ENCODE measurements at places on chromosomes 5 and 9.

- DNase-seq: no peak
Observed at GRCh38 chr9:136419092-136419420, 8.6 kb downstream of the PMPCA start.

GRCh38 chr5:103890313-103890712 lies 327.7 kb upstream of the NUDT12 start:
- DNase-seq: no peak

DNA sequence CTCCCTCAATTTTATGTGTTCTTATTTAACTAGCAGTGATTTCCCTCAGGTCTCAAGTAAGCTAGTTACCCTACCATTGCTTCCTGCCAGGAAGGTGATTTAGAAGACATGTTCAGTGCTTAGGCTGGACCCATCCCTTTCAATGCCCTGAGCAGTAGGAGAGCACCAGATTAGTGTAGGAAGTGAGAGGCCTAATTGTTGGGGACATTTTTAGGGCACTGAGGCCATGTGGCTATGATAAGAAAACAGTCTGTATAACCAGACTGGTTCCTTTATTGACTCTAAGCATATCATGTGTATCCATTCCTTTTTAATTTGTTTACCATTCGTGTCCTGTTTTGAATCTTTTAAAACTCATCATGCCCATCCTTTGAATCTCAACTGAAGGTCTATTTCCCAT lies 312.3 kb upstream of the PRR16 start:
- no peak for DNase-seq

DNA sequence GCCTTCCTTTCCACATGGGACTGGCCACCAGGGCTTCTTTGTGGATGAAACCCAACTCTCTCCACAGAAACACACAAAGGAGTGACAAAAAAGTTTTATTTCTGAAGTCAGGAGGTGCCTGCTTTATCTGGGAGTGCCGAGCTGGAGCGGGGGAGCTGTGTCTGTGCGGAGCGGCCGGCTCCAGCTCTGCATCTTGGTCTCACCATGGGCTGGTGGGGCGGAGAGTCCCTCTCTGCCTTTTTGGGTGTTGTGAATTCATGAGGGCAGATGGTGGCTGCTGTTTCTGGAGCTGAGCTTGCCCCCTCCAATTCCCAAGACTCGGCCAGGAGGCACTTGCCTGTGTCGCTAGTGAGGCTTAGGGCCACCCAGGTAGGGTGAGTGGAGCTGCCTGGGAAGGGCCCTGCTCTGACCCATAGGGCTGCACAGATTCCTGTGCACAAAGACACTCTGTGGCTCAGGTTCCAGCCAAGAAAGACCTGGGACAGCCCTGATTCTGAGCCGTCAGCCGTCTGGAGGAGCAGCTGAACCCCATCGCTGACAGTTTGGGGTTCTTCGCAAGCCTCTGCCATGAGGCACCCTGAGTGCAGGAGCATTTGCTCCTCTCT lies 1.4 kb downstream of the DBH start:
- DNase-seq: no peak

GRCh38 chr9:33291901-33292300 lies 1.6 kb downstream of the NFX1 start:
- no peak for DNase-seq

DNA sequence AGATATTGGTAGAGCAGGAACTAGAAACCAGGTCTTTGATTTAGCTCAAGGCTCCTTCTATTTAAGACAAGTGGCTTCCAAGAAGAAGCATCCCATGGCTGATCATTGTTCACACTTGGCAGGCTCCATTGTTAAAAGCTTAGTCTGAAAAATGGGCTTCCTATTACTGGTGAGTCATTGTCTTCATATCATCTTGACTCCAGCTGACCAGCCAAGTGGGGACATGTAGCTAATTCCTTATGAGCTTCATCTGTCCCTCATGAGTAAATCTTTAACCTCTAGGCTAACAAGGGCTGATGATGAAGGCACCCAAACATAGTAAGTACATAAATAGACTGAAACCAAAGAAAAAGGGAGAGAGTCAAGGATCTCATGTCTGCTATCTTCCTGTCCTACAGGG lies 530.3 kb upstream of the KLF4 start:
- no peak for DNase-seq

GRCh38 chr5:77182367-77182766 lies 28.1 kb upstream of the PDE8B start:
- DNase-seq: no peak

- DNase-seq: no peak
Observed at GRCh38 chr5:21051945-21052344, 1063.9 kb upstream of the CDH18 start.

DNA sequence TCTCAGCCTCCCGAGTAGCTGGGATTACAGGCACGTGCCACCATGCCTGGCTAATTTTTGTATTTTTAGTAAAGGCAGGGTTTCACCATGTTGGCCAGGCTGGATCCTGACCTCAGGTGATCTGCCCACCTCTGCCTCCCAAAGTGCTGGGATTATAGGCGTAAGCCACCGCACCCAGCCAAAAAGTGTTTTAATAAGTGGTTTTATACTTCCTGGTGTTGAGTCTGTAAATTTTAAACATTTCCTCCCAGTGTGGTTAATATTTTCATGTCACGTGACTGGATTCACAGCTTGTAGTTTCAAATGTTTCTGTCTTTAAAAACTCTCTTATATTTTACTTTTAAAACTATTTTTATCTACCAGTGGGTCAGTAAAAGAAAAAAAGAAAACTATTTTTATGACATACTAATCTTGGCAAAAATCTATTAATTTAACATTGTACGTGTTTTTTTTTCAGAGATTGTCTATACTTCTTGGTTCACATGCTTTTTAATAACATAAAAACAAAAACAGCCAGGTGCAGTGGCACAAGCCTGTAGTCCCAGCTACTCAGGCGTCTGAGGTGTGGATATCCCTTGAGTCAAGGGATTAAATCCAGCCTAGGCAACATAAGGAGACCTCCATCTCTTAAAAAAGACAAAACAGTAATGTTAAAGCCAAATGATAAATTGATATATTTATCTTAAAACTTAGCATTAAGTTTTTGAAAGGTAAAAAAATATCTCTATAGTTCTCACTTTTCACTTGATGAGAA lies 117.1 kb downstream of the DMXL1 start:
- DNase-seq: no peak

- DNase-seq: no peak
Observed at GRCh38 chr5:136061630-136062365, 33.0 kb downstream of the TGFBI start.

DNA sequence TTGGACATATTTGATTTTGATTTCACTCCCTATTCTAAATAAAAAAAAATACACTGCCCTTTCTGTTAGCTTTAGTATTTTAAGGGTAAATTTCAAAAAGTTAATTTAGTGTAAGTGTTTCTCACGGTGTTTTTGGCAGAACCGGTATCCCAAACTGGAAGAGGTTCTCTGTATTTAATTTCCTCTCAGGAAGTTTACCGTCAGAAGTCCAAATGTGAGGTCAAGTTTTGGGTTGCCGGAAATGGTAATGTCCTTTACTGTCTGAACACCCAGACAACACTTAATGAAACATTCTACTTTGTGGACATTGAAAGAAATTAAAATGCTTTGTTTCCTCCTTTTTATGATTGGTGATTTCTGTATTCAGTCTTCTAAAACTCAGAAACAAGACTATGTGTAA lies 148.7 kb upstream of the CDKN2B start:
- DNase-seq: no peak

- no peak for DNase-seq
Observed at GRCh38 chr9:106785200-106785599, 77.8 kb upstream of the ZNF462 start.

DNA sequence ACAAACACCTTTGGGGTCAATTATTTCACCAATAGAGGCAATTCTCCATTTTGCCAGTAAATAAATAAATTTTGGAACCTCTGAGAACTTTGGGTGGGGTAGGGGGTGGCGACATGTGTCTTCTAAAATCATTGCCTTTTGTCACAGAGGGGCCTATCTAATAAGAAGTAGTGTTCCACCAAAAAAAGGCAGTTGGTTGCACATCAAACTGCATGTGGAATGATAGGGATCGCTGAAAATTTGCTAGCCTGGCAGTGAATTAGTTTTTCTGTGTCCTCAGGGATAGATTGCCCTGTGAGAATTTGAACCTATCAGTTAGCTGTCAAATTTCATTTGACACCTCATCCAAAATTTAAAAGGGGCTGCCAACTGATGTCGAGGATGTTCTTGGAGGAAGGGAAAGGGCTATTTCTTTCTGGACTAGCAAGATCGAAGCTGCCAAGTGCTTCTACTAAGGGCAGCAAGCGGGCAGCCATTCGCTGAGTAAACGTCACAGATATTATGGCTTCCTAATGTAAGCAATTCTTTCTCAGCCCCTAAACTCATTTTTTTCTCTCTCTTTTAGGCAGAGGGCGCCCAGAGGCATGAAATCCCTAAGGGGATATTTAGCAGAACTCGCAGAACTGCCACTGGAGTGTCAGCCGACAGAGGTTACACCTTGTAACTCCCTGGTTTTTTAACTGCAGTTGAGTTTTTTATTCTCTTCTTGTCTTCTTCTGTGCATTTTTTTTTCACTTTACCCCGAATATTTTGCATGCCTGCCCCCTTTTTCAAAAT lies 2208.1 kb upstream of the WWC1 start:
- no peak for DNase-seq

DNA sequence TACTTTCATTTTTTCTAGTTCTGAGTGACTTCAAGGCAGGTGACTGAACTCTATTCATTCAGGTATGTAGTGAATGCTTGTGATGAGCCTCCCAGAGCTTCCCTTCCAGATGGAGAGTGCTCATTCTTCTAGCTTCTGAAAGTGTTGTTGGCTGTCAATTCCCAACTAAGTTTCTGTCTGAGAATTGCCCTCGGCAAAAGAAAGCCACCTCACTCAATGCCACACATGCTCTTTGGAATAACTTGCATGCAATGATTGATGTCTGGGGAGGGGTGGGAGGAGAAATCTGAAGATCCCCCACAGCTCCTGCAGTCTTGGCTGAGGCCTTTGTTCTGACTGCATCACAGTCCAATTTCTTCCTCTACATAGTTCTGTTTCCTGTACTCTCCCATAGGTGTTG lies 123.1 kb upstream of the C6 start:
- DNase-seq: no peak

- DNase-seq: no peak
Observed at GRCh38 chr5:66066826-66067225, 77.3 kb upstream of the SREK1 start.

DNA sequence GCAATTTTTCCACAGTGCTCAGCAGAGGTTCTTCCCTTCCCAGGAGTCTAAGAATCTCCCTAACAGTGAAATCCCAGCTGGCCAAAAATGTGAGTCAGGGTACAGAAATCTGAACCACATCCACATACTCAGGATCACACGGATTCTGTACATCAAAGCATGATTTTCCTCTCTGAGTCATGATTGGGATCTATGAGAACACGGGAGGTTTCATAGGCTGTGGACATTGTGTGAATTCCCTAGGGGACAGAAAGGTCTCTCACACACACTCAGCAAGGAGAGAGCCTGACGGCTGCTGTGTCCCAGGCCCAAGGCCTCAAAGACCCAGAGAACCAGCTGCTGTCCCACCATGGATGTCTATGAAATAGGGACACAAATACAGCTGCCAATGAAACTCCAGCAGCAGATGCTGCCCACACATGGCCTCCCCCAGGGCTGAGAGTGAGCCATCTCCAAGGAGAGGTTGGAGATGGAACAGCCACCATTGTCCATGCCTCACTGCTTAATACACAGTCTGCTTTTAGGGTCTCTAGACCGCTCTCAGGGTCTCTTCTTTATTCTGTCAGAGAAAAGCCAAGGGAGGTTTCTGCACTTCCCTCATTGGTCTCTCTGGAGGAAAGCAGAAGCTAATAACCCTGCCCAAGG lies 102.7 kb downstream of the ADAMTS12 start:
- no peak for DNase-seq

GRCh38 chr5:179262126-179262920 lies 82.9 kb downstream of the ADAMTS2 start:
- no peak for DNase-seq

DNA sequence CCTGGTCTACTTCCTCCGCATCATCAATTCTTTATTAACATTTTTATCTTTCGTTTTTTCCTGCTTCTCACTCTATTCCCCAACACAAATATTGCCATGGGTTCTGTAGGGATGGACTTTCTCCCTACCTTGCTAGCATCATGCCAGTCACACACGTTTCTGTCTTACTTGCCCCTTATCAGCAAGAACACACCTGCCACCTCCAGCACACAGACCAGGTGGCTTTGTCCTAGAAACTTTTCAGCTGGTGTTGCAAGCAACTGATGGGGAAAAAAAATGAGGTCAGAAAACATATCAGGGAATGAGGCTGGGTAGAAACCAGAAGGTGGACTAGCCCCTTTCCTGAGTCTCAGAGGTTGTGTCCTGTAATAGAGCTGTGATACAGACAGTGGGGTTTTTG lies 5.8 kb downstream of the SH3RF2 start:
- no peak for DNase-seq

- no peak for DNase-seq
Observed at GRCh38 chr5:173554989-173555705, 61.3 kb downstream of the BOD1 start.

DNA sequence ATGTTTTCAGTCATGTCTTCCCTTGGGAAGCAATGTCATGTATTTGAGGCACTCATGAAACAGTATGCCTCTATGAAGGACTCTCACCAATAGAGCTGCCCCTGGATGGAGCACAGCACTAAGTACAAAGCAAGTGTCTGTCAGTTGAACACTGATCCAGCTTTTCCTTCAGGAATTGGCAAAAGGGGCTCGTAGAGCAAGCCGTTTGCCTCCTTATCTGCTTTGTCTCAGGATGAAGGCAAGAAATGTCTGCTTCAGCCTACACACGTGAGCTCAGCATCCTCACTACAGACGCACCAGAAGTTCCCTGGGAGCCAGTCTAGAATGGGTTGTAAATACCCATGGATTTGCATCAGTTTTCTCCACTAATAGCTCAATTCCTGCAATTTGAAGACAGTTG lies 743.0 kb upstream of the DMAC1 start:
- DNase-seq: no peak

GRCh38 chr5:318341-318897 lies 3.1 kb upstream of the AHRR start:
- DNase-seq: no peak

GRCh38 chr9:36575411-36575882 lies 2.8 kb downstream of the MELK start:
- no peak for DNase-seq

DNA sequence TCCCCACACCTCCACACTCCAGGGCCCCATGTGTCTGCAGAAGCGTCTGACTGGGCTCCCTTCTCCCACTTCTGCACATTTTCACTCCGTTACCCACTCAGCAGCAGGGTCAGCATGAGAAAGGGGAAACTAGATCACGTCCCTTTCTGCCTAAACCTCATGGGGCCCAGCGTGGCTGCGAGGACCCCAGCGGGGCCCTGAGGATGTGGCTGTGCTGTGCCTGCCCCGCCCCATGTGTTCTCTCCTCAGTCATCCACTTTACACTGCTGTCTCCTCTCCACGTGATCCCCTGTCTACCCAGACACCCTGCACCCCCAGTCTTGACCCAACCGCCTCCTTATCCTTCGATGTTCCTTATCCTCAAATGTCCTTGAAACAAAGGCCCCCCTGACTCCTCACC lies 59.8 kb upstream of the OTULINL start:
- no peak for DNase-seq

- no peak for DNase-seq
Observed at GRCh38 chr9:93316726-93317494, 133.0 kb downstream of the WNK2 start.

GRCh38 chr5:158283397-158283796 lies 424.5 kb upstream of the CLINT1 start:
- DNase-seq: no peak
